Activated CD4-positive, CD25-positive, alpha-beta regulatory T cell treated with anti-CD3 and anti-CD28 coated beads, Interleukin-2, amount 50 U/mL, for 16 hours (primary cell): ENCODE measurements at places on chromosomes 2 and 18.

- no peak for DNase-seq
These were observed 568.3 kb downstream of the LRRTM4 start for GRCh38 chr2:76953733-76954347.

- no peak for DNase-seq
These were observed 127.0 kb upstream of the FZD5 start for GRCh38 chr2:207896525-207897285.

DNA sequence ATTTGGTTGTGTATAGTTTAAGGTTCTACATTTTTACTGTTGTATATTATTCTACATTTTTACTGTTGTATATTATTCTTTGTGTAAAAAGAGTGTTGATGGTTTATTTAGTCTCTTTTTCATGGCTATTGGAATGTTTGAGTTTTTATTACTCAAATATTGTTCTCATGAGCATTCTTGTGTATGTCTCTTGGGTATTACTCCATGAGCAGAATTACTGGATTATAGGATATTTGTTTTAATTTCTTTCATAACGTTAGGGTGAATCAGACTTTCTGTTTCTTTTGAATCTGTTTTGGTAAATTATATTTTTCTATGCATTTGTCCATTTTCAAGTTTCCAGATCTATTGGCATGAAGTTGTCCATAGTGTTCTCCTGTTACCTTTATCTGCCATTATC lies 111.6 kb downstream of the DYNAP start:
- no peak for DNase-seq

DNA sequence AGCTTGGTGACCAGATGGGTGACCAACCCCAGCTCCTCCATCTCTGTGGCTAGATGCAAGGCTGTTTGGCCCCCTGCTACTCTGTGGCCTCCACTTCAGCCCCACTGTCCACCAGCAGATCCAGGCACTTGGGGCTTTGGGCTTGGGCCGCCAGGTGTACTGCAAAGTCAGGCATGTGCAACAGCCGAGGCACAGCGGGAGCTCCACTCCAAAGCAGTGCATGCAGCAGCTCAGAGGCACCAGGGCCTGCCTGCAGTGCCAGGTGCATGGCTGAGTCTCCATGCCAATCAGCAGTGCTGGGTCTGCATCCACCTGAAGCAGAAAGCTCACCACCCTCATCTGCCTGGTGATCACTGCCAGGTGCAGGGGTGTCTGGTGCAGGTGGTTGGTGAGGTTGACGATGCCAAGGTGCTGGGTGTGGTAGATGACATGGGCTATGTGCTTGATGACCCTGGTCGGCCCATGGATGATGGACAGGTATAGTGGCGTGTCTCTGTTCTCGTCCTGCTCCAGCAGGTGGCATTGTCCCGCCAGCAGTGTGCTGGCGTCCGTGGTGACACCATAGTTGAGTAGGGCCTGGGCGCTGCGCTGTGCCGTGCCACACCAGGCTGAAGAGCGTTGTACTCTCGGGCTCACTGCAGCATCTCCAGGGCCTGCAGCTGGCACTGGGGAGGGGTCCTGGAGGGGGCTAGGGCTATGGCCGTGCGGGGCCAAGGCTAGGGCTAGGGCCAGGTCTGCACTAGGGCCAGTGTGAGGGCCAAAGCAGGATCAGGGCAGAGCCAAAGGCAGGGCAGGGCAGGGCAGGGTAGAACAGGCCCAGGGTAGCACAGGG lies 1.0 kb upstream of the ANKRD62 start:
- no peak for DNase-seq

DNA sequence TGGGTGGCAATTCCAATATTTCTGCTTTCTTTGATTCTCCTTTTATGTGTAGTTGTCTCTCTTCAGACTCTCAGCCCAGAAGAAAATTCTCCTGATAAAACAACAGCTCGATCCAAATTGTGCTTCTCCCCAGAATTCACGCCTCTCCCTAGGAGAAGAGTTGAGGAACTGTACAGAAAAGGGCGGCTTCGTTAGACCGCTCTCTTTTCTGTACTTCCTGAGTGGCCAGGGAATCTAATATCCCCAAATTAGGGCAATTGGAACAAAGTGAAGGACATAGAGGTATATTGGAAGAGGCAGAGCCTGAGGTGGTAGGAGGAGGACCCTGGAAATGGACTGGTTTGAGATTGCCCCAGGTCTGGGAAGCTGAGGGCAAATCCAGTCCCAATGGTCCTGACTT lies 5.6 kb downstream of the ADCYAP1 start:
- no peak for DNase-seq

DNA sequence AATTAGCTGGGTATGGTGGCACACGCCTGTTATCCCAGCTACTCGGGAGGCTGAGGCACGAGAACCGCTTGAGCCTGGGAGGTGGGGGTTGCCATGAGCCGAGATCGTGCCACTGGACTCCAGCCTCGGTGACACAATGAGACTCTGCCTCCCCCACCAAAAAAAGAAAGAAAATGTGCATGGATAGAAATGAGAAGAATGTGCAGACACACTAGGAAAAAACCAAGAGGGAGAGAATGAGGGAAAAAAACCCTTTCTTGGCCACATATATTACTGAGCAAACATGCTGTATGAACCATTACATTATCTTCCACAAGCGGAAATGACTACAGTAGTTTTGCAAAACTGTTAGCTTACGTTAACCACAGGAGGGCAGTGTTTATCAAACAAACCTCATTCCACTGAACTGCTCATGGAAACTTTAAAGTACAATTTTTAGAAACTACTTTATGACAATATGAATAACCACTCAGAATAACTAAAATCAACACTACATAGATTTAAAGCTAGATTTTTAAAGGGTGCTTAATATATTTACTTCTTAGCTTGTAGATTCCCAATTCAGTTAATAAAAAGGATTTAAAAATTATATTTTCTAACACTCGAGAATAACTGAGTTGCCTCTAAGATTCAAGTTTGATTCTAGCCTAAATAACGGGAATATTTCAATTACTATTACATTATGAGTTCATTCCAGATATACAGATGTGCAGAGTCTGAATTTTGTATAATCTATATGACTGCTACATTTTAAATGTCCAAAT lies 26.4 kb downstream of the ASXL2 start:
- DNase-seq = peak; percentile 23

DNA sequence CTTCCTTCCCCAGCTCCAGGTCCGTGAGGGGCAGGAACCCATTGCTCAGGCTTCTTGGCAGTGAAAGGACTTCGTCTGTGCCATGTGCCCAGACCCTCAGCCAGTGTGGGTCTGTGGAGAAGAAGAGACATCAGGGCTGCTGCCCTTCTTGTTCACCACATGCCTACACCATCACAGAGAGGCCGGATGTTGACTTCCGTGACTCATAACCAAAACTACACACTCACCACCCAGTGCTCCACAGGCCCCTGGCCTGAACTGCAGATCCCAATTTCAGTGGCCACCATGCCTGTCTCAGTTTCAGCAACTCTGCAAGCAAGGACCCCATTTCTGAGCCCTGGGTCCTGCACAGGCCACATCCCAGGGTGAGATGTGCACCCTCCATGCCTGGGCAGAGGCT lies 332.6 kb upstream of the SALL3 start:
- DNase-seq = no peak

GRCh38 chr2:102826904-102827303 lies 65.1 kb downstream of the TMEM182 start:
- DNase-seq = no peak

GRCh38 chr2:227578642-227579041 lies 20.1 kb upstream of the SCYGR2 start:
- DNase-seq = no peak

GRCh38 chr2:241926541-241927311 lies 57.2 kb downstream of the RTP5 start:
- DNase-seq = no peak

DNA sequence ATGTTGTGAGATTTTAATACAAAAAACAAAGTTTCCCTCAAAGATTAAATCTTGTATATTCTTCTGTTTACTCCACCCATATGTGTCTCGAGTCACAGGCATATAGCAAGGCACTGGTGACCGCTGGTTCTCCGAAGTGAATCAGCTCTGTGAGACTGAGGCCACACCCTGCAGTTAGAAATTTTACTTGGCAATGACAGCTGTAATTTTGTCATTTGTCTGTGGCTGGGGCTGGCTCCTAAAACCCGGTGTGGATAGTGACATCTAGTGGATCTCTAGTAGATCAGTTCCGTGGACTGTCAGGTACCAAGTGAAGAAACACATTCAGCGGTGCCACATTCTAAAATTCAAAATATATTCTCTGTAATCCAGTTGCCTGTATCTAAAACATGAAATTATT lies 278.0 kb downstream of the NEDD4L start:
- DNase-seq = peak; percentile 33

- no peak for DNase-seq
These were observed at the start of gene CERKL for GRCh38 chr2:181656450-181657291. CERKL (minus strand) TSS chr2:181657105; CDS start chr2:181657006, 99 bp downstream.
